Stimulated activated memory B cell treated with anti-CD40 and anti-IgM and Interleukin-4, amounts not matched to agents 10 μg/mL and 1 μg/mL and 100 μg/mL, for 72 hours (primary cell): ENCODE measurements at places on chromosomes 4 and X.

- ATAC-seq: no peak
These were observed 95.0 kb downstream of the RAPGEF2 start for GRCh38 chr4:159197885-159198269.

DNA sequence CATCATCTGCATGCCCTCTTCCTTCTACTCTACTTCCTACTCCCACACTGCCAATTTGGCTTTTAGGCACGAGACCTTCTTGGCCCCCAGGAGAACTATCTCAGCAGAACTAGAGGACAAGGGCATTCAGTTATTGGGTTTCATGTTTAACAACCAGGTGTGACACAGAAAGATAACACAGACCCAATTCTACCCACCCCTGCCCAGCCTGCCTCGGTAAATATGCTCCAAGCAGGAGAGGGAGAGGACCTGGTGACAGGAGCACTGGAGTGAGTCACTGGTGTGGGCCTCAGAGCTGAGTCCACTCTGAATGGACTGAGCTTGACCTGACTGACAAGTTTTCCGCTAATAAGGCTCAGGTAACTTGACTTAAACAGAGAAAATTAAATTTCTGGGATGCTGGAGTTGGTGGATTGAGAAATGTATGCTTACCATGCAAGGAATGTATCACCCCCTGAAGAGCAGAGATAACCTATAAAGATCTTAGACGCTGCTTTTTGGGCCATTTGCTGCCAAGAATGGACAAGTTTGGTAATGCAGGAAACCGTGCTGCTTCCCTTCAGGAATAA lies 52.5 kb downstream of the CASP3 start:
- ATAC-seq: no peak

GRCh38 chrX:118594697-118595420 lies 99.2 kb downstream of the DOCK11 start:
- ATAC-seq: no peak

GRCh38 chr4:6561173-6561516 lies 13.8 kb upstream of the MAN2B2 start:
- no peak for ATAC-seq

DNA sequence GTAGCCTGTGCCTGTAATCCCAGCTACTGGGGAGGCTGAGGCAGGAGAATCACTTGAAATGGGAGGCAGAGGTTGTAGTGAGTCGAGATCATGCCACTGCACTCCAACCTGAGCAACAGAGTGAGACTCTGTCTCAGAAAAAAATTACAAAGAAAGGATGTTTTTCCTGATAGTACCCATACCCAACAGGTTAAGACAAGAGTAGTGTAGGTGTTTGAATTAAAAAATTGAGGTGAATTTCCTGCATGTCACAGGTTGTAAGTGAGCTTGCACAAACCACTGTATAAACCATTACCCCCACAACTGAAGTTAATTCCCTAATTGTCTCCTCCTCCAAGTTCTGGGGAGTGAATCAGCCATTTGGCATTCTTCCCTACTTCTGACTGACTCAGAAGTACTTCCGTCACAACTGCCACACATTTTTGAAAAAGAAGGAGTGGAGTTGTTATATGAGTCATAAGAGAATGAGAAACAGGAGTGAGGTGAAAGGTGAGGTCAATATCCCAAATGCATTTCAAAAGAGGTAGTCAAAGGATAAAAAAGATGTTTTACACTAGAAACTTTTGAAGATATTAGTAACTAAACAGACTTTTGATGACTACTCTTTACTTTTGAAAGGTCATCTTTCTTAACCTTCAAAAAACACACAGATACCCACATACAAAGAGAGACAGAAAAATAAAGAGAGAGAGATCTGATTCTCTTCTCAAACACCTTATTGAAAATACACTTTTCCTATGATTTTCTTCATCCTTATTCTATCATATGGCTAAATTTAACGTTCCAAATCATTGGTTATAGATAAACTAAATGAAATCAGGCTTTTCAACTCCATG lies 134.5 kb downstream of the BTC start:
- no peak for ATAC-seq

DNA sequence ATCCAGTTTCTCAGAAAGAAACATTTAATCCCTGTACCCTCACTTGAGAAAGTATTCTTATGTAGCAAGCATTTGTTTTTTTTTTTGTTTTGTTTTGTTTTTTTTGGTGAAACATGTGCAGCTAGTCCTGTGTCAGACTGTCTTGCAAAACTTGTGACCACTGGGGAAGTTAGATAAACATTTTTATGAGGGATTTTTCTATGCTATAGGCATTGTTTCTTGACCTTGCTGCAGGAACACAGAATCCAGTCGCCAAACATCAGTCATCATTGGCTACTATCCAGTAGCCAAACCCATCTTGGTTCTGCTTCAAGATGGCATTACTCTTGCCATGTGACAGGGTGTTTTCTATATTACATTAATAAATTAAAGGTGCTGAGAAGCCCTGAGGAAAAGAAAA lies 7.7 kb upstream of the MAPK10 start:
- ATAC-seq: no peak

- no peak for ATAC-seq
These were observed 2440.0 kb downstream of the PCDH7 start for GRCh38 chr4:33160126-33160525.

GRCh38 chr4:169311643-169312365 lies 41.0 kb upstream of the SH3RF1 start:
- ATAC-seq: peak; percentile 75

DNA sequence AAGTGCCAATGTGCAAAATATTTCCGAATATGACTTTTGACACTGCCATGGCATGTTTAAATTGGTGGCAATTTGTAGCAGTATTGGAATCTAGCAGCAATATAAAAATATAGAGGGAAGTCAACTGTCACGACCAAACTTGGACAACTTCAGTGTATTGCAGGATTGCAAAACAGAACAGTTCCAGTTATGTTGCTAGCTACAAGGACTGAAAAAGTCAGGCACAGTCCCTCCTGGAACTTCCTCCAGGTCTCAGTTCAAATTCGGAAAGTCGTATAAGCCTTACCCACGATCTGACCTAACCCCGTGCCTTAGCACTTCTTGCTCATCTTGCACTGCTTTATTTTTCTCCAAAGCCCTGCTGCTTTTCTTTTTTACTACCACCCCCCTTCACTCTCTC lies 390.0 kb upstream of the GALNT7 start:
- no peak for ATAC-seq

GRCh38 chr4:189136462-189136861 lies 804.2 kb upstream of the FRG1 start:
- no peak for ATAC-seq

- ATAC-seq: no peak
These were observed 12.6 kb downstream of the ELF4 start for GRCh38 chrX:130097507-130098209.

DNA sequence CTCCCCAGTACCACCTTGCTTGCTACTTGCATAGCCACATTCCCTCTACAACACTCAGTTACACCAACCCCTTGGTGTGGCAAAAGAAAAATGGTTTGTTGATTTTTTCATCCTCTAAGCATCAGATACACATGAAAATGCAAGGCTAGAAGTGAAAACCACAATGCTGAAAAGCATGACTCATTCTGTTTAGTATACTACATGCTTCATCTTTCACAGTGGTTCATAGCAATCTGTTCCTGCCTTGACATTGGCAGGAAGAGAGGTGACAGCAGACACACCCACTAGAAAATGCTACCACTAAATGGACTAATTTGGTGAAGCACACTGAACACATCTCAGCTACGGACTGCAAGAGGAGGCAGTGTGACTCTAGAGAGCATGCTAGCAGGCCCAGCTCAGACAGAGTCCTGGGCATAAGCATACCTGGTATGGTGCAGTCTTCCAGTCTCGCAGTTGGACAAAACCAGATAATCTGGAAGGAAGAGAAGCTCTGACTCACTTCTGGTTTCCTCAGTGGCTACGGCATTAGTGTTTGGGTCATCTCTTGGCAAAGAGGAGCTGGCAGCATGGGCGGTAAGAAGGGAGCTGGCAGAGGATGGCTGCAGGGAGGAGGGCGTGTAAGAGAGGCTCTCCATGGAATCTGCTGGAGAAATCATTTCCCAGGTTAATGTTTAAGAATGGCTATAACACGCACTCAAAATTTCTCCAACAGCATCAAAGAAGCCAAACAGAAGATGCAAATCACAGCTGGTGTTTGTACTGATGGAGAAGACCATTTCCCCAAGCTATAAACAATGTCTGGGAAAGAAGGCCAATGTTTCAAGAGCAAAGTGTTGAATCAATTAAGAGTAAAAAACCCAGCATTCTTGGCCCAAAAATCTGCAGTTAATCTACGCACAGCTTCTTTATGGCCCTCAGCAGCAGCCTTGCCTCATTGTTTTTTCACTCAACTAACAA lies 37.8 kb downstream of the GAB3 start:
- peak; percentile 81 for ATAC-seq

DNA sequence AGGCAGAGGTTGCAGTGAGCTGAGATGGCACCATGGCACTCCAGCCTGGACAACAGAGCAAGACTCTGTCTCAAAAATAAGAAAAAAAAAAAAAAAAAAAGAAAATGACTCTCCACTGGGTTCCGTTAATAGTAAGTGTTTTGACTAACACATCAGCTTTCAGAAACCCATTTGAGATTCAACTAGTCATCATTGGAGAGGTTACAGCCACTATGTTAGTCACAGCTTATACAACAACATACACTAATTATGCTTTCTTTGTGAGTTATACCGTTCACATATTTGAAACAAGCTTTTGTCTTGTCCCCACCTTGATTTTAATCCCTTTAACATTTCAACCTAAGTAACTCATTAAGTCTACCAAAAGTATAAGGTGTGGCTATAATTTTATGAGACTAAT lies 48.2 kb downstream of the HADH start:
- ATAC-seq: no peak

DNA sequence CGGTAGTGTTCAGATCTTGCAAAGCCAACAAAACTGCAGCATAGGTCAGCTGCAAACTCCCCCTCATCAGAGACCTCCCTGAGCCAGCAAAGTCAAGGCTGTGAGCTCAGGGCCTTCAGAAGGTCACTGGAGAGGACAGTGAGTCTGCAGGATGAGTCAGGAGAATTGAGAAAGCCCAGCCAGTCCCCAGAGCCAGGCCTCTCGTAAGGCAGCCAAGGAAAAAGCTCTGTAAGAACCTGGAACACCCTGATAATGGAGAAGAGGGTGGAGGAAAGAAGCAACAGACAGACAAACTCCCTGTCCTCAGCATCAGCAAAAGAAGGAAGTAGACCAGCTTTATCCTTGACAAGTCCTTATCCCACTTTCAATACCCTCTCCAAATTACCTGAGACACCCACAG lies 33.0 kb downstream of the GRIA3 start:
- no peak for ATAC-seq

DNA sequence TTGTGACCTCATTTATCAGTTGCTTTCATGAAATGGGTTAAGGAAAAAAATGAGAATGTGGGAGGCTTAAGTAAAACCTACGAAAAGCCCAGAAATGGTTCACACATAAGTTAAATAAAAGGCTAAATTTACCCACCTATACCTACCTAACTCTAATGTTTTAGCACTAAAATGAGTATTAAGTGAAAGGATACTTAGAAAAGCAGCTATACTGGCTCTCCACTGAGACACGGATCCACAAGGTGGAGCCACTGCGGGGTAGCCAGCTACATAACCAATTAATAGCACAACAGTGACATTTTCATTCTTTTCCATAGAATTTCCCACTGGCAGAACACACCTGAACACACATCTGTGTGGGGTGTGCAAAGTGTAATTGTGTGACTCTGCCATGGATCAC lies 101.9 kb downstream of the MAML3 start:
- no peak for ATAC-seq

GRCh38 chrX:12874581-12874980 lies 7.7 kb downstream of the TLR7 start:
- ATAC-seq: no peak

DNA sequence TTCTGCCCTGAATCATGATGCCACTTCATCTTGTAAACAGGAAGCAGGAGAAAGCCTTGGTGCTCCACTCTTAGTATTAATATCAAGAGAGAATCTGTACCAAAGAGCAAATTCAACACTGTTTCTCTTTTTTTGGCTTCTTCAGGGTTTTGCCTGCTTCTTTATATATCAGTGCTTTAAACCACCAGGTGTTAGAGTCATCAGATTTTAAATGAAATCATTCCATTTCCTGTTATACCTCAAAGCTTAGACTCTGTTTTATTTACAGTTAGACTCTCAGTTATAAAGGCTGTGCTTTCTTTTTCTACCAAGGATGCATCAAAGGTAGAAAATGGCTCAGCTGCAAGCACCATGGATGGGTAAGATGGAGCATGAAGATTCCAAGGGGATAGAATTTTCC lies 350.9 kb downstream of the CAMK2D start:
- ATAC-seq: no peak

DNA sequence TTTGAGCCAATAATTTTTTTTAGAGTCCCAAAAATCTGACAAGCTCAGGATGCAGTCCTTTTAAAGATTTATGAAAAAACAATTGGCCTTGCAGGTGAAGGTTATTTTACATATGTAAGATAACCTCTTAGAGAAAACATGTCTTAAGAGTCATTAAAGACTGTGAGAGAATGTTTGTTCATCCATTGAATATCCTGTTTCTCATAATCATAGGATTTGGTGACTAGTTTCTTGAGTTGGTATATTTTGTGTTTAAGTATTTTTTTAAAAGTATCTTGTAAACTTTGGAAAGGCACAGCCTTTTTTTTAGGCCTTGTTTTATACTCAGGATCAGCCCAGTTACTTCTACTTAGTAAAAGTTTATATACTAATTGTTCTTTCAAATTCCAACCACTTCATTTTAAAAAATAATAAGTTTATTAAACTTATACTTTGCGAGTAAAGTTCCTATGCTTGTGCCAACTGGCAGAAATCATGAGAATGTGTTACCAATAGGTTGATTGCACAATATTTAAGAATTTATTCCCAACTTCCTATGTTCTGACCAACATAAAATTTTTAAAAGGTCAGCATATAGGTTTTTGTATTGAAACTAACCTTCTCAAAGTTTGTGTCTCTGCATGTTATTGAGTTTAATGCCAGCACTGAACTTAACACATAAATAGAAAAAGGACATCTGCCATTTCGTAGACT lies 40.0 kb upstream of the ARSJ start:
- ATAC-seq: no peak
